Stimulated activated CD8-positive, alpha-beta memory T cell treated with anti-CD3 and anti-CD28 coated beads, Interleukin-4, amount 100 ng/mL, for 1 hour (primary cell): ENCODE measurements at places on chromosomes 5 and 9.

DNA sequence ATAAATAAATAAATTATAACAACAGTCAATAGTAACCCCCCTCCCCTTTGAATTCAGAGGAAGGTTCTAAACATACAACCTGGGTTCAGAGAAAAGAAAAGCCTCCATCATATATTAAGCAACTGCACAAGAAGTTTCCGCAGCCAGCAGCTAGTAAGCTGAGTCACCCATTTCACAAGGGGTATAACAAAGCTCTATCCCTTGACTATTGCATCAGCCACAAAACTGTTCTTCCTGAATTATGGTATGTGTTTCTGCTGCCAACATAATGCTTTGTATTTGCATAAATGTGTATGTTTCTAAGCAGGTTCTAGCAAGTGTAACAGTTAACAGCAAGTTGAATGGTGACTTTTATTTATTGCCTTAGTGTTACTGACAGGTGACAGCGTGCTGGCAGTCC is 6.8 kb upstream of the CEP120 start:
- no peak for DNase-seq

- DNase-seq: no peak
Observed at GRCh38 chr5:94407023-94407422, 211.4 kb downstream of the KIAA0825 start.

GRCh38 chr5:139312075-139312474 is 18.5 kb downstream of the MATR3 start:
- no peak for DNase-seq

DNA sequence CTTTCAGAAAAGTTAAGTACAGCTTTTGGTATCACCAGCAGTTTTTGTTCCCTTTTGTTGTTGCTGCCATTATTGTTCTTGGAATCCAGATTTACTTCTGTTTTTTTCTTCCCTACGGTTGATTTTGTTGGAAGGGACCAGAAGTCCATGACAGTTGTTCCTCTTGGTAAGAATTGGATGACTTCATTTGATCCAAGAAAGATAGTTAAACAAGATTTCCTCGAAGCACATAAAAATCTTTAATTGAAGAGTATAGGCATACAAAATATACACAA is 65.4 kb downstream of the CDC42SE2 start:
- DNase-seq: no peak

DNA sequence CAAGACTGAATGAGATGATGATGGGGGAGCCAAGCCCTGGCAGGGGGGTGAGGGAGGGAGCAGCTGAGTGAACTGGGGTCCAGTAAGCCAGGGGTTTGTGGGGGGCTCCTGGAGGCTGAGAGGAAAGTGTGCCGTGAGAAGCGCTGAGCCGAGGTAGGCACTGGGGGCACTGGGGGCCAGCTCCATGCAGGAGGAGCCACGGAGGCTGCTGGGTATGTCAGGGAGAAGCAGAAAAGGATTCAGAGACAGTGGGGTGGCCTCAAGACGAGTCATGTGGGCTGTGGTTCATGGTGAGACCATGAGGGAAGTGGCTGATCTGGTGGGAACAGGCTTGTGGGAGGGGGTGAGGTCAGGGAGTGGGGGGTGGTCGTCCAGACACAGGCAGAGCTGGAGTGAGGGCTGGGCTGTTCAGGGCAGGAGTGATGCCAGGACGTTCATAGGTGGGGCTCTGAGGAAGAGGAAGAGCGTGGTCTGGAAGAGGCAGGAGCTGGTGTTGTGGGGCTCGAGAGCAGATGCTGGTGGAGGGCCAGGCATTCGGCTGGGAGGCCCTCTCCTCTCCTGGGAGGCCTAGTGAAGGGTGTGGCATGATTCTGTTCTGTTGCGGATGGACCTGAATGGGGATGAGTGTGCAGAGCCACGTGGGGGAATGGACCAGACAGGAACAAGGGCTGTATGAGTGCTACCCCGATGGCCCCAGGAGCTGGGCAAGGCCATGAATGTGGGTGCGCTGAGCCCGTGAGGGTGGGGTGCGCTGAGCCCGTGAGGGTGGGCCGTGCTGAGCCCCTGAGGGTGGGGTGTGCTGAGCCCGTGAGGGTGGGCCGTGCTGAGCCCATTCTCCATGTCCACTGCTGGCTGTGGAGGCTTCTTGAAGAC is 92.7 kb upstream of the CACNA1B start:
- no peak for DNase-seq

- DNase-seq: no peak
Observed at GRCh38 chr9:20865347-20865746, 166.1 kb downstream of the HACD4 start.

GRCh38 chr9:91101611-91102168 is 260.0 kb downstream of the AUH start:
- peak; percentile 33 for DNase-seq
